ENCODE measurements at places on chromosomes 4 and X. TPM values are rescaled to one million over a fixed set of nuclear protein-coding genes. Genes with fewer than 3 reads are reported as not detected.
A peak's percentile ranks its signal among the peaks of the same experiment; 100 is the strongest.

DNA sequence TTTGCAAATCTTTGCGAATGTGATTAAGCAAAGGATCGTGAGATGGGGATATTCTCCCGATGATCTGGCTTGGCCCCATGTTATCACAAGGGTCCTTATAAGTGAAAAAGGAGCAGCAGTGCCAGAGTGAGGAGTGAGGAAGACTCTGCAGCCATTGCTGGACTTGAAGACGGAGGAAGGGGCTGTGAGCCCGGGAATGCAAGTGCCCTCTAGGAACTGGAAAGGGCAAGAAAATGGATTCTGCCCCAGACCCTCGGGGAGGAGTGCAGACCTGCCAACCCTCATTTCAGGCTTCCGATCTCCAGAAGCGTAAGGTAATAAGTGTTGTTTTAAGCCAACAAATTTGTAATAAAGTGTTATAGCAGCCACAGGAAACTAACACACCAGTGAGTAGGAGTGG lies 76.3 kb downstream of the EVC start:
- no peak for DNase-seq

- DNase-seq = peak; percentile 77
Measured at GRCh38 chr4:52864793-52865192, 2.7 kb downstream of the RASL11B start.

- DNase-seq = no peak
Measured at GRCh38 chr4:158610790-158611189, 60.9 kb downstream of the C4orf46 start.

- no peak for DNase-seq
Measured at GRCh38 chrX:68536429-68536828, 37.6 kb downstream of the YIPF6 start.

- DNase-seq = no peak
Measured at GRCh38 chr4:53923921-53924320, 140.5 kb downstream of the CHIC2 start.

DNA sequence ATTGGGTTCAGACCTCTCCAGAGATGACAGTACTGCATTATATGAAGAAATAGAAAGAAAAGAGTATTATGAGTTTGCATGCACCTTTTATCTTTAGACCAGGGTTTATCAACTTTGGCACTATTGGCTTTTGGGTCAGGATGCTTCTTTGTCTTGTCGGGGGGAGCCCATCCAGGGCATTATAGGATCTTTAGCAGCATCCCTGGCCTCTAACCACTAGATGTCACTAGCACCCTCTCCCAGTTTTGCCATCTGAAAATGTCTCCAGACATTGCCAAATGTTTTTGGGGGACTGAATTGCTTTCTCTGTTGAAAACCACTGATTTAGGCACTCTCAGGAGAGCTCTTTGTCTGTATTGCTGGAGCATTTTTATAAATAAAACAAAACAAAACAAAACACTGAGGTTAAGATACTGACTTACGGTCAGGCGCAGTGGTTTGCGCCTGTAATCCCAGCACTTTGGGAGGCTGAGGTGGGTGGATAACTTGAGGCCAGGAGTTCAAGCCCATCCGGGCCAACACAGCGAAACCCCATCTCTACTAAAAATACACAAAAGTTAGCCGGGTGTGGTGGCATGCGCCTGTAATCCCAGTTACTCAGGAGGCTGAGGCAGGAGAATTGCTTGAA lies 23.6 kb downstream of the CA5B start:
- DNase-seq = no peak

DNA sequence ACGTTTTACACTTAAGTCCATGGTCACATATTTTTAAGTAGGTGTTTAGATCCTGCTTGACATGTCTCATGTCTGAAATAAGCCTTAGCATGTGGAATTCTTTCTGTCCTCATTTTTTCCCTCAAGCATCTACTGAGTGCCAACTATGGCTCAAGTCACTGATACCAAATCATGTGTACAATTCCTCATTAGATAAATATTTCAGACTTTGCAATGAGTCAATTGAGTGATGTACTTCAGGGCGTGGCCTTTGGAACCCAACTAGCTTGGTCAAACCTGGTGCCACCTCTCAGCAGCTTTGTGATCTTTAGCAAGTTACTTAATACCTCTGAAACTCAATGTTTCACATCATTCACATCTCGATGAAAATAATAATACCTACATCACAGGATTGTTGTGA lies 12.6 kb upstream of the JADE1 start:
- DNase-seq = no peak

- no peak for DNase-seq
Measured at GRCh38 chrX:120293015-120293414, 18.2 kb downstream of the TMEM255A start.

DNA sequence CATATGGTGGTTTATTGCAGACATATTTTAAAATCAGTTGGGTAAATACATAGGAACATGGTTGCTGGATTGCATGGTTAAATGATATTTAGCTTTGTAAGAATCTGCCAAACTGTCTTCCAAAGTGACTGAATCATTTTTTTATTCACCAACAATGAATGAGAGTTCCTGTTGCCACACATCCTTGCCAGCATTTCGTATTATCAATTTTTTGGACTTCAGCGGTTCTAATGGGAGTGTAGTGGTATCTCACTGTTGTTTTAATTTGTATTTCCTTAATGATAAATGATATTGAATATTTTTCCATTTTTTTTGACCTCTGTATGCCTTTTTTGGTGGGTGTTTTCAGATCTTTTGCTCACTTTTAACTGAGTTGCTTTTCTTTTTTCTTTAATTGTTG lies 1.4 kb upstream of the MTHFD2L start:
- DNase-seq = no peak

DNA sequence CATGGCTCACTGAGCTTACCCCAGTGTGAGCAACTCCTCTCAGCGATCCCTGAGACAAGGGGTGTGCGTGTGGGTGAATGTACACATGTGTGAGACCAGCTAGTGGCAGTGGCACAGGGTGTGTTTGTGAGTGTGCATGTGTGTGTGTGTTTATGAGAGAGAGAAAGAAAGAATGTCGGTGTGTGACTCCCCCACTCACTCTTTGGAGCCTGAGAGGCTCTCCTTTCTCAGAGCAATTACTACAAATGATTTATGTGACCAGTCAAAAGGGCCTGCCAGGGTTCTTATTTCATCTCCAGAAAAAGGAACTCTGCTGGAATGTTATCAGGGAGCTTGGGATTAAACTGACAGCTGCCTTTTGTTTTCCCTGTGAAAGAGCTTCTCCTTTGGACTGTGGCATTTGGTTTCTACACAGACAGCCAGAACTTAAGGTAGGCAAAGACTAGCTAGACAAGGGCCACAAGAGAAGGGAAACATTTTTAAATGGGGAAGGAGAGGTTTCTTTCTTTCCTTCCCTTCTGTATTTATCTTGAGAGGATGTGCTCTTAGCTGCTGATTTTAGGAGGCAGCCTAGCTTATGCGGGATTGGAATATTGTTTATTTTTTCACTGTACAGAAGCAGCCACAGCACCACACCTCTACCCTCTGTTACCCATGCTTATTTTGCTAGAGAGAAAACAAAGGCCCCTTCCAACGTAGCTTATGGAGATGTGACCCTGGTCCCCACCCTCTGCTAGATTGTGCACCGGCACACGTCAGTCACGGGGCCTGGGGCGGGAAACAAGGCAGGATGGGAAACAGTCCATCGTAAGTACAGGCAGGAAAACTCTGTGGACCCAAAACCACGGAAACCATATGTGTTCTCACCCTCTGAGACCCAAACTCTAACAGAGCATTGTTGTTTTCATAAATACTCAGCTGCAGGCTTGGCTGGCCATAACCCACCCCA lies 143.5 kb downstream of the MGST2 start:
- DNase-seq = no peak

DNA sequence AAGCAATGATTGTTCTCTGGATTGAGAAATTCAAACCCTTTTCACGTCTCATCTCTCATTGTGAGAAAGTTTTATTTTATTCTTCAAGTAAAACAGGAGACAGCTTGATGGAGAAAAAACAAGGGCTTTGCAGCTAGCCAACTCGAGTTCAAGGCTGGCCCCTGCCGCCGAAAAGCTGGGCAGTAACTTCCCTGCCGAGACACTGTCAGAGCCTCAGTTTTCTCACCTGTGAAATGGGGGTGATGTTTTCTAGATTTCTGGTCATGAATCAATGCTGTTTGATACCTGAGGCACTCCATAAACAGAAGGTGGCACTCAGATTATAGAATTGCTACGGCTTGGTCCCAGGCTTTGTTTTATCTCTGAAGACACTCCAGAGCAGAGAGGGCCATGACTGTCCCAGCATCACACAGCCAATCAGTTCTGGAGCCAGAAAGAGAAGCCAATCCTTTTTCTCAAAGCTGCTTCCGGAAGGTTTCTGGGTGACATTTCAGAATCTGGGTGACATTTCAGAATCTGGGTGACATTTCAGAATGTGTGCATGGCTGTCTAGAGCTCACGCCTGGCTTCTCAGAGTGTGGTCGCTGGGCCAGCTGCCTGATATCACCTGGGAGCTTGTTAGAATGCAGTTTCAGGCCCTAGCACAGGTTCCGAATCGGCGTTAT lies 33.2 kb downstream of the HMX1 start:
- no peak for DNase-seq

- DNase-seq = peak; percentile 31
Measured at GRCh38 chr4:80608281-80608980, 272.9 kb downstream of the CFAP299 start.

DNA sequence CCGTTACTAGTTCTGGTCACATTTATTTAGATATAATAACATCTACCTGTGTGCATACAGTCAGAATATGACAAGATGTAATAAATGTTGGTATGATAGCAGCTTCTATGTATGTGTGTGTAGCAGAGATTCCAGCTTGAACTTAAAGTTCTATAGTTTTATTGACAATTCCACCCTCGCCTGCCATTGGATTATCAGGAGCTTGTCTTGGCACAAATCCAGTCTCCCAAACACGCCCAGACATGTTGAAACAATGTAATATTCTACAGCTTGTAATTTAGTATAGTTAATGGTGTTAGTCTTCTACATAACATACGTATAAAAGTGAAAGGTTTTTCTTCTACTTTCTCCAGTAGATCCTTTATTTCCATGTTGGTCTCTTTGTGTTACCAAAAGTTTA lies 44.4 kb downstream of the BBS12 start:
- DNase-seq = no peak

DNA sequence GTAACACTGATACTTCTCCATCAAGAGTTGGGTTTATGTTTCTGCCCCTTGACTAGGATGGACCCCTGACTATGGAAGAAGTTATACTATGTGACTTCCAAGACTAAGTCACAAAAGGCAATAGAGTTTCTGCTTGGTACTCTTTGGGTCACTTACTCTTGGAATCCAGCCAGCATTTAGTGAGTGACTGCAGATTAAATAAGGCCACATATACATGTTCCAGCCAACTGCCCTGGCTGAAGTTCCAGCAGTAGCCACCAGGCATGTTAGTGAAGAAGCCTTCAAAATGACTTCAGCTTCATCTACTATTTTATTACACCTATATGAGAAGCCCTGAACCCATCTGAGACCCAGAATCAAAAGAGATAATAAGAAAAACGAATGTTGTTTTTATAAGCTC lies 524.0 kb downstream of the DMD start:
- no peak for DNase-seq

DNA sequence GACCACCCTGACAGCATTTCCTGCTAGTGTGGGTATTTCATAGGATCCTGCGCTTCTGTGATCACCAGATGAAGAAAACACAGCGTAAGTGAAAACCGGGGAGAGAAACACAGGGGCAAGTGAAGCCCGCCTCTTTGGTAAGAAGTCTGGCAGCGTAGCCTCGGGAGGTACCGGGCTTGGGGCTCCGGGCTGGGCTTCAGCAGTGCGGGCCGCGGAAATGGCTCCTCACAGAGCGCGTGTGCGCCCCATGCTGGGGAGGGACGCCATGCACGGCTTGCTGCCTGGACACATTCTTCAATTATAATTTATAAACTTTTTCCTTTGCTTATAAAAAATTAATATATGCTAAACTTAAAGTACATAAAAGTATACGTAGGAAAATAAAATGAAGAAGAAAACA lies 151.5 kb downstream of the AFAP1 start:
- no peak for DNase-seq

DNA sequence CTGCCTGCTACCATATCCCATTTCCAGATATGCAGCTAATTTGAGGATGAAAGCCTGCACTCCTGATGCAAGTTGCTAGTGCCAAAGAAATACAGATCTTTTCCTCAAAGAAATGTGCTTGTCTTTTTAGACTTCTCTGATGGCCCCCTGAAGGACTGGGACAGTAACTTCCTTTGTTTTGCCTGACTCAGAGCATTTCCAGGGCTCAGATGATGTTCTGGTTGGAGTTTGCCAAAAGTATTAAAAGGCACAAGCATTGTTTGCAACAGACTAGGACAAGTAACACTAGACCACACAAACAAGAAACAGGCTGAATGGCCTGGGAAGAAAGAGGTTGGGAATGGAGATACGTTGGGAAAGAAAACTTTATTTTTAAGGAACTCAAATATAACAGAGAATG lies 175.2 kb downstream of the IL13RA2 start:
- no peak for DNase-seq

- DNase-seq = no peak
Measured at GRCh38 chr4:145563293-145563985, 55.7 kb upstream of the MMAA start.

DNA sequence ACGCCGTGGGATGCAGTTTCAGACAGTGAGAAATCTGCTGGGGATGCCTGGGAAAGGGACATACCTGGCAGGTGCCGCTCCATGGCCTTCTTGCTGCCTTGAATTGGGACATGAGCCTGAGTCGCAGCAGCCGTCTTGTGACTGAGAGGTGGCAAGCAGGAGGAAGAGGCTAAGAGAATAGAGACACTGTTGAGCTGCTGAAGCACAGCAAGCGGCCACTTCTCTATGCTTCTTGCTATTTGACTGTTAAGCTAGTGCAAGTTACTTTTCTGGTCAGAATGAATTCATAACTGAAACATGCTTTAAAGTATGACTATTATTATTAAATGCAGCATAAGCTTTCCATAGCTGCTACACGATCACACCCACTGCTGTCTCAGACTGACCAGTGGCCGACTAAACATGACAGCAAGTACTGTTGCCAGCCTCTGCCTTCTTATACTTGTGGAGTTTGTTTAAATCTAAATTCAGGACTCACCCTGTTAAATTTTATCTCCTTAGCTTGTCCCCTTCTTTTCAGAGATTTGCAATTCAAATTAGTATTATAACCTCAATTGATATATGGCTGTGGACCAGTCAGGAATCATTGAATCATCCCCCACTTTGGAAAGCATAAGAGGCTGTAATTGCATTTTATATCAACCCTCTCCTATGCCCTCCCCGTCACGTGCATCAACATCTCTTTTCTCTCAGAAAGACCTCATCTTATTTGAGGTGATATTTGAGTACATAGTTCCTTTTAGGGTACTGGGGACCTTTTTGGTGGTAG lies 24.8 kb upstream of the ACSL1 start:
- no peak for DNase-seq

DNA sequence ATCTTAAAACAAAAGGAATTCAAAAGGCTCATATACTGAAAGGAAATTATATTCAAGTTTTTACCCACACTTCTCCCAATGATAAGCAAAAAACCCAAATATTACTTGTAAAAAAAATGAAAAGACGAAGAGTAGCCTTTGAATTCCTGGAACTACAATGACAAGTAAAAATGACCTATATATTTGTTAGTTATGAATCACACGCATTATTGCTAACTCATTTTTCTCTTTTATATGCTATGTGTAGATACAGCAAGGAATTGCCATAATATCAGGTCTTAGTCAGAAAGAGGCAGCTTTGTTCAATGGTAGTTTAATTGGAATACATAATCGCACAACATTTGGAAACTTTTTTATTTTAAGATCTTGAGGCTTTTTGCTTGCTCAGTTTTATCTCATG lies 22.7 kb upstream of the ASB5 start:
- DNase-seq = no peak

Gene SNCA
- polyA plus RNA-seq = 9.7 TPM

Gene DCHS2
- 11.6 TPM for polyA plus RNA-seq

Gene PABPC4L
- 7.6 TPM for polyA plus RNA-seq

Gene JAKMIP1
- not detected for polyA plus RNA-seq

Gene PCSK1N
- polyA plus RNA-seq = 0.32 TPM

Gene CTAG2
- polyA plus RNA-seq = not detected

Gene GSX2
- polyA plus RNA-seq = not detected

Gene HPSE
- polyA plus RNA-seq = 0.39 TPM
